Thoracic aorta (tissue), 2 donors: ENCODE measurements at places on chromosomes 1 and 21. TPM values are rescaled to one million over a fixed set of nuclear protein-coding genes. Genes with fewer than 3 reads are reported as not detected.

GRCh38 chr1:20280341-20280740 is 10.3 kb upstream of the VWA5B1 start:
- DNase-seq: no peak
- H3K36me3 ChIP-seq: no peaks in the 10 kb centered on the region
- H3K4me1 ChIP-seq: no peaks in the 10 kb centered on the region
- H3K27me3 ChIP-seq: no peaks in the 10 kb centered on the region
- H3K4me3 ChIP-seq: no peak overlapping the region

The SIPA1L2 gene
- 13.0 TPM for total RNA-seq

DNA sequence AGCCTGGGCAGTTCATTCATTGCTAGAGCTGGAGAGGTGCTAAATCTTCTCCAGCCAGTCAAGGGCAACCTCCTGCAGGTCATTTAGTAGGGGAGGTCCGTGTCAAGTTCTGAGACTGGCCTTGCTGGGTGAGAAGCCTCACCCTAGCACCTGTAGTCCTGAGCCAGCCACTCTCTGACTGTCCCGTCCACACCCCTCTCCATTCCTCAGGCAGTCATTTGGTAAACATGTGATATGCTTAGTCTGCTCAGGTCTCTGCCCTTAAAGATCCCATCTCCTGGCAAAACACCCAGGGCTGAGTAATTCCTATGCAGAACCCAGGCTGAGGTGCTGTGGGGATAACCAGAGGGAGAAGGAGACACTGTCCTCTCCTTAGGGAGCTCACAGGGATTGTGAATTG is 13.7 kb upstream of the IGFN1 start:
- DNase-seq: no peak
- H3K27ac ChIP-seq: no peak overlapping the region
- no peak overlapping the region for H3K4me3 ChIP-seq
- no peaks in the 10 kb centered on the region for H3K27me3 ChIP-seq
- no peaks in the 10 kb centered on the region for H3K4me1 ChIP-seq

DNA sequence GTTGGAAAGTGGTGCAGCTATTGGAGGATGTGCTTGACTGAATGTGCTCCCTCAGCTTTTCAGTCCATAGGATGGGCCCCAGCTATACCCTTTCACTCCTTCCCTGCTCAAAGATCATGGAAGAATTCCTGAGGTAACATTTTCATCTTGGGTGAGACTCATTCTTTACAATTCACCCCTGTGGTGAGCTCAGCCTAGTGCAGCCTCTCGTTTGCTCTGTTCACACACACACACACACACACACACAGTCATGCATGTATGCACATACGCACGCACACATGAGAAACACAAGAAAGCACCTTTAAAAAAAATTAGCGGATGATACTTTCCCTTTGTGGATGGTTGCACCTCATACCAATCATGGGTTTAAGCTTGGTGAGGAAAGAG is 25.8 kb downstream of the CCN1 start:
- no peak for DNase-seq
- no peaks in the 10 kb centered on the region for H3K27me3 ChIP-seq
- peaks cover 8% of the 10 kb centered on the region for H3K4me1 ChIP-seq
- no peak overlapping the region for H3K4me3 ChIP-seq
- H3K36me3 ChIP-seq: no peaks in the 10 kb centered on the region

DNA sequence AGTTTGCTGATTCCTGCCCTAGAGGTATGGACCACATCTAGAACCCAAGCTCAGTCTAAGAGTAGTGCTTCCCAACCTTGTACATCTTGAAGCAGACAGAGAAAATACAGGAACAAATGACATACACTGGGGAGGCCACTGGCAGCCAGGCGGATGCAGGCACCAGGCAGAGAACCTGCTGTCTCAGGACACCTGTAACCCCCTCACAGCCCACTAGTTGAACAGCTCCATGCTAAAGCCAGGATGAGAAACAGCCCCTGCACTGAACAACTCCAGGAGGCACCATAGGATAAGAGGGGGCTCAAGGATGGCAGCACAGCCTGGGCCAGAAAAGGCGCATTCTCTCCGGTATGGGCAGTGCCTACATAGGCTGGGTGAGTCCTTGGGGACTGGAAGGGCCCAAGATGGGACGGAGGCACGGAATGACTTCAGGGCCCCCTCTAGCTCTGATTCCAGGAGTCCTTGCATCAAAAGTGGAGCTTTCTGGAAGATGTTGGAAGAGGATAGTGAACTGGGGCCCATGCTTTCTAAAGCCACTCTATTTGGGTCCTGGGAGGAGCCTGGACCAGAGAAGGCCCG is 16.0 kb downstream of the MEF2D start:
- no peak overlapping the region for H3K27ac ChIP-seq
- H3K27me3 ChIP-seq: no peaks in the 10 kb centered on the region
- peaks cover 97% of the 10 kb centered on the region for H3K4me1 ChIP-seq
- H3K4me3 ChIP-seq: no peak overlapping the region

The EFNA3 gene
- 3.2 TPM for total RNA-seq

- H3K4me1 ChIP-seq: peaks cover 42% of the 10 kb centered on the region
- no peak overlapping the region for H3K4me3 ChIP-seq
- no peak overlapping the region for H3K27ac ChIP-seq
- peaks cover 45% of the 10 kb centered on the region for H3K36me3 ChIP-seq
Observed at GRCh38 chr1:32684167-32684811, 18.3 kb downstream of the SYNC start.

The INAVA gene
- 1.8 TPM for total RNA-seq

The GNAT2 gene
- total RNA-seq: not detected

DNA sequence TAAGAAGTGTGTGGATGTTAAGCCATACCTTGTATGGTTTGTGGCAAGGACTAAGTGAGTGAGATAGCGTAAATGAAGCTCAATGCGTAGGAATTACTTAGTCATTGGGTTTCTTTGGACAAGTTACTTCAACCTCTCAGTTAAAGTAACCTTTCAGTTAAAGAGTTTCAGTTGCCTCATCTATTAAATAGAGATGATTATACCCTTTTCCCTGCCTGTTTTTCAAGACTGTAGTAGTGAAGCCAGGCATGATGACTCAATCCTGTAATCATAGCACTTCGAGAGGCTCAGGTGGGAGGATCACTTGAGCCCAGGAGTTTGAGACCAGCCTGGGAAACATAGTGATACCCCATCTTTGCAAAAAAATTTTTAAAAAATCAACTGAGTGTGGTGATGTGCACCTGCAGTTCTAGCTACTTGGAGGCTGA is 6.3 kb downstream of the ZMPSTE24 start:
- peaks cover 10% of the 10 kb centered on the region for H3K36me3 ChIP-seq
- H3K27ac ChIP-seq: peak overlapping the region; percentile 86
- no peak for DNase-seq
- H3K4me1 ChIP-seq: peaks cover 94% of the 10 kb centered on the region
- H3K27me3 ChIP-seq: no peaks in the 10 kb centered on the region

The SELENON gene
- total RNA-seq: 44.1 TPM

- H3K4me3 ChIP-seq: no peak overlapping the region
- no peaks in the 10 kb centered on the region for H3K4me1 ChIP-seq
- H3K27ac ChIP-seq: no peak overlapping the region
- no peaks in the 10 kb centered on the region for H3K27me3 ChIP-seq
- no peak for DNase-seq
Observed at GRCh38 chr1:77487631-77488030, 194.8 kb downstream of the ZZZ3 start.

GRCh38 chr1:11380500-11380899 is 98.5 kb upstream of the DISP3 start:
- no peak for DNase-seq
- H3K27me3 ChIP-seq: no peaks in the 10 kb centered on the region
- no peaks in the 10 kb centered on the region for H3K4me1 ChIP-seq
- no peak overlapping the region for H3K4me3 ChIP-seq
- no peaks in the 10 kb centered on the region for H3K36me3 ChIP-seq
- H3K27ac ChIP-seq: no peak overlapping the region

The FAM43B gene
- 3.0 TPM for total RNA-seq

DNA sequence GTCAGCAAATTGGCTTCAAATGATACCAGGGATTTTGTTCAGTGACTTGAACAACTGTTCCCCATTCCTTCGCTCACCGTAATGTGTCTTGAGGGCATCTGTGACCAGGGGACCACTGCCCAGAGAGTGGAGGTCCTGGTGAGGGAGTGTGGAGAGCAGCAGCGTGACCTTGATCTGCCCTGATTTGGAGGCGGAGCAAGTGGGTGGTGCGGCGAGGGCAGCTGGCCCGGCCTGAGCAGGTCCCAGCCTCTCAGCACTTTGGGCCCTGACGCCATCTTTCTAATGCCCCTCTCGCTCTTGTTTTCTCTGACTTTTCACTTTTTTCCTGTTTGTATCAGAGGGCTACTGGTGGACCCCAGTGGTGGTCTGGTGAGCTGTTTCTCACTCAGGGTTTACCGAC is 31.1 kb downstream of the DIP2A start:
- H3K4me3 ChIP-seq: no peak overlapping the region
- H3K27me3 ChIP-seq: no peaks in the 10 kb centered on the region
- H3K27ac ChIP-seq: no peak overlapping the region
- peaks cover 11% of the 10 kb centered on the region for H3K36me3 ChIP-seq
- DNase-seq: no peak

The C1orf21 gene
- 15.2 TPM for total RNA-seq

- DNase-seq: no peak
- no peak overlapping the region for H3K27ac ChIP-seq
- H3K4me3 ChIP-seq: no peak overlapping the region
- no peaks in the 10 kb centered on the region for H3K27me3 ChIP-seq
- H3K4me1 ChIP-seq: no peaks in the 10 kb centered on the region
- H3K36me3 ChIP-seq: no peaks in the 10 kb centered on the region
Observed at GRCh38 chr1:175572932-175573868, 170.2 kb downstream of the TNR start.

GRCh38 chr21:46171585-46171984 is 12.7 kb downstream of the SPATC1L start:
- H3K4me1 ChIP-seq: no peaks in the 10 kb centered on the region
- H3K27ac ChIP-seq: no peak overlapping the region
- DNase-seq: no peak
- H3K27me3 ChIP-seq: no peaks in the 10 kb centered on the region
- H3K36me3 ChIP-seq: no peaks in the 10 kb centered on the region
- no peak overlapping the region for H3K4me3 ChIP-seq

The LY9 gene
- 0.71 TPM for total RNA-seq

DNA sequence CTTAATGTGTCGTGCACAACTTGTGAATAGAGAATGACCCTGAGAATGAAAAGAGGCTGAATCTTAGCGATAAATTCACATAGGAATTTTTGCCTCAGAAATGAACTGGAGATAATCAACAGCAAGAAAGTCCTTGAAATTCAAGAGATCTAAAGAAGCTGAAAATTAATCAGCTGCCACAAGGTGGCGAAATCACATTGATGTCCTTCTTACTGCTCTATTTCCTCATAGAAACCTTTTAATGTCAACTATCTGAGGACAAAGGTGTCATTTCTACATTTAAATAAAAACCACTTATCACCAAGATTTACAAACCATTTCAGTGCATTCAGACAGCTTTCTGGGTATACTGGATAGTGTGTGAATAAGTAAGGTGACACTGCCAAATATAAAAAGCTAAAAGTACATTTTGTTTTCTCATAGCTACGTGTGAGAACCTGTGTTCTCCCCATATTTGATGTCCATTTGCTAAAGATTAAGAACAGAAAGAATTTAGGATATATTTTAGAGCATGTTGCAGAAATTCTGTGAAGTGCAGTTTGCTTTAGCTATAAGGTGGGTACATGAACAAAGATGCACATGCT is 485.3 kb upstream of the PTBP2 start:
- no peak for DNase-seq
- H3K4me3 ChIP-seq: no peak overlapping the region
- H3K36me3 ChIP-seq: no peaks in the 10 kb centered on the region
- H3K4me1 ChIP-seq: no peaks in the 10 kb centered on the region
- no peaks in the 10 kb centered on the region for H3K27me3 ChIP-seq
- H3K27ac ChIP-seq: no peak overlapping the region

DNA sequence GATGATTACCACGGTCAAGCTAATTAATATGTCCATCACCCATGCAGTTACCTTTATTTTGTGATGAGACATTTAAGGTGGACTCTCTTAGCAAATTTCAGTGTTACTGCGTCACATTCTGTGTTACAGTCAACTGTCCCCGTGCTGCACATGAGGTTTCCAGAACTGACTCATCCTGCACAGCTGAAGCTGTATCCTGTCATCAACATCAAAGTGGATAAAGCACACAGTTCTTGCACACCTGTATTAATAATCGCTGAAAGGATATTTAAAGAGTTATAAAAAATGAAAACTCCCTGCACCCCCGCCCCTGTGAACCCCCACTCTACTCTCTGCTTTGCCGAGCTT is 3.4 kb upstream of the KRTAP10-5 start:
- no peak for DNase-seq
- H3K4me1 ChIP-seq: no peaks in the 10 kb centered on the region
- H3K4me3 ChIP-seq: no peak overlapping the region
- H3K36me3 ChIP-seq: no peaks in the 10 kb centered on the region

GRCh38 chr1:156591432-156592157 is at the start of gene NAXE:
TSS of gene NAXE (plus strand) at chr1:156591776. CDS start at chr1:156591805, 29 bp downstream.
- H3K4me1 ChIP-seq: peaks cover 15% of the 10 kb centered on the region
- H3K27ac ChIP-seq: peak within 1 kb of the TSS; percentile 60
- no peaks in the 10 kb centered on the region for H3K27me3 ChIP-seq
- H3K36me3 ChIP-seq: peaks cover 7% of the 10 kb centered on the region

GRCh38 chr1:169970114-169970513 is 76.4 kb upstream of the SCYL3 start:
- no peak overlapping the region for H3K27ac ChIP-seq
- H3K27me3 ChIP-seq: no peaks in the 10 kb centered on the region
- no peak for DNase-seq
- no peaks in the 10 kb centered on the region for H3K4me1 ChIP-seq

- no peak for DNase-seq
- no peaks in the 10 kb centered on the region for H3K27me3 ChIP-seq
- H3K4me1 ChIP-seq: no peaks in the 10 kb centered on the region
- H3K27ac ChIP-seq: no peak overlapping the region
- no peaks in the 10 kb centered on the region for H3K36me3 ChIP-seq
Observed at GRCh38 chr1:80202118-80202517, 1195.6 kb upstream of the ADGRL4 start.

DNA sequence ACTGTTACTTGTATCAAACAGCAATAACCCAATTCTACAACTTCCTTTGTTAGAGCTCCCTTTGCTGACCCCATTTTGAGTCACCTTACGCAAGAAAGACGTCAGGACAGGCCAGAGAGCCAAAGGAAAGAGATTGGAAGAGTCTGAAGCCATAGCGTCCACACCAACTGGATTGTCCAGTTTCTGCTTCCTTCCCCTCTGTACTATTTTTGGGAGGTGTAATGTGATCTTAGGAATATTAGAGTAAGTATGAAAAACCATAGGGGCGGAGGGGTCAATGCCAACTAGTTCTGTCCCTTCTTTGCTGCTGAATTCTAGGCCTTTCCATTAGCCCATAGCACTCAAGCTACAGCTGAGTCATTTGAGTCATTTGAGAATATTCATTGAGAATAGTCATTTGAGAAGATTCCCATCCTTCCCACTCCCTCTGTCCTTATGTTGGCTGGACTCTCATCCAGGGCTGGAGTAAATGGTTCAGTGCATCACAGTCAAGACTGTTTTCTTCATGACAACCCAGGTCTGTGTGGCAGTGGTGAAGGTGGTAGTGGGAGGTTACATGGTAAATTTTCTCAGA is 14.8 kb upstream of the NFIA start:
- no peak overlapping the region for H3K27ac ChIP-seq
- DNase-seq: no peak
- H3K4me1 ChIP-seq: no peaks in the 10 kb centered on the region
- H3K27me3 ChIP-seq: no peaks in the 10 kb centered on the region
- no peaks in the 10 kb centered on the region for H3K36me3 ChIP-seq
